Activated gamma-delta T cell (primary cell): ENCODE measurements at places on chromosomes 13 and 19.
A peak's percentile ranks its signal among the peaks of the same experiment; 100 is the strongest.

- peak; percentile 39 for DNase-seq
Measured at GRCh38 chr19:38514812-38515633, 81.5 kb downstream of the RYR1 start.

DNA sequence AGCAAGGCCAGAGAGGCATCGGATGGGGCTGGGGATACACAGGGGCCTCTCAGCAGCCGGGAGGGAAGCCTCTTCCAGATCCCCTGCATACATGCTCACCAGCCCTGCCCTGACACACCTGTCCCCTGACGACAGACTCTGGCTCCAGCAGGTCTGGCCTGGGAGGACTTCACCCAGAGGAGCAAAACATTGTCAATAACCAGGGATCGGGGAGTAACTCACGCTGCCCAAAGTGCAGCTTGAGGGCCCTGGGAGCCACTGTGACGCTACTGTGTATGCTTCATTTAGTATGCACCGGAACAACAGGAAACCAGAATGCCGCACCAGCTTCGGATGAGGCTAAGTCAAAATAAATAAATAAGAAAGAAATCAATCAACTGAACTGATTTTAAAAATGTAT is 12.4 kb upstream of the CD22 start:
- no peak for DNase-seq

GRCh38 chr19:17285415-17286135 is 3.9 kb downstream of the ANKLE1 start:
- DNase-seq = no peak

DNA sequence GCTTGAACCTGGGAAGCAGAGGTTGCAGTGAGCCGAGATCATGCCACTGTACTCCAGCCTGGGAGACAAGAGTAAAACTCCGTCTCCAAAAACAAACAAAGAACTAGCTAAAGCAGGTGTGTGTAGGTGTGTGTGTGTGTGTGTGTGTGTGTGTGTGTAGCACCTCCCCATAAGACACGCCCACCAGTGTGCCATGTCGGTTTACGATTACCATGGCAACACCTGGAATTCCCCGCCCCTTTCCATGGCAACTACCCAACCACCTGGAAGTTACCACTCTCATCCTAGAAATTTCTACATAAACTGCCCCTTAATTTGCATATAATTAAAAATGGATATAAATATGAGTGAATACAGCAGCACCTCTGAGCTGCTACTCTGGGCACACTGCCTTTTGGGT is 80.9 kb upstream of the ADGRE5 start:
- no peak for DNase-seq

GRCh38 chr13:110652231-110652730 is 36.9 kb downstream of the NAXD start:
- DNase-seq = no peak

DNA sequence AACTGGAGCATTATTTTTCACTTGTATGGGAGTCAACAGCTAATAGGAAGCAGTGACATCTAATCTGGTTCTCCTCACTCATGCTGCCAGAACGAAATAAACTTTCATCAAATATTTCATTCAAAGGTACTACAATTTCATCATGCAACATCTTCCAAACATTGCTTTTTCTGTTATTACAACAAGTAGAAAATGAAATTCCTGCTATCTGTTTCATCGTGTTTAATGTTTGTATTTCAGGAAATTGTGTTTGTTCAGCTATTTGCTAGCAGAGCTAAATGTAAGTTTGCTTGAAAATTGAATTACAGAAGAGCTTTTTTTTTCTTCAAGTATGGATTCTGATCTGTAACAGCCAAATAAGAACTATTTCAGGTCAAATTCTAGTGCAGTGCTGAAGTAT is 90.1 kb downstream of the SLITRK6 start:
- DNase-seq = no peak

GRCh38 chr19:17319473-17320238 is 10.3 kb downstream of the DDA1 start:
- DNase-seq = no peak

GRCh38 chr19:45798995-45799517 is 6.4 kb upstream of the DMWD start:
- no peak for DNase-seq

GRCh38 chr13:42991898-42992763 is at the start of gene EPSTI1:
TSS of gene EPSTI1 (minus strand) at chr13:42992241. CDS start at chr13:42992165, 76 bp downstream.
- peak; percentile 45 for DNase-seq

GRCh38 chr19:40223135-40223822 is 3.2 kb downstream of the CCNP start:
- no peak for DNase-seq

DNA sequence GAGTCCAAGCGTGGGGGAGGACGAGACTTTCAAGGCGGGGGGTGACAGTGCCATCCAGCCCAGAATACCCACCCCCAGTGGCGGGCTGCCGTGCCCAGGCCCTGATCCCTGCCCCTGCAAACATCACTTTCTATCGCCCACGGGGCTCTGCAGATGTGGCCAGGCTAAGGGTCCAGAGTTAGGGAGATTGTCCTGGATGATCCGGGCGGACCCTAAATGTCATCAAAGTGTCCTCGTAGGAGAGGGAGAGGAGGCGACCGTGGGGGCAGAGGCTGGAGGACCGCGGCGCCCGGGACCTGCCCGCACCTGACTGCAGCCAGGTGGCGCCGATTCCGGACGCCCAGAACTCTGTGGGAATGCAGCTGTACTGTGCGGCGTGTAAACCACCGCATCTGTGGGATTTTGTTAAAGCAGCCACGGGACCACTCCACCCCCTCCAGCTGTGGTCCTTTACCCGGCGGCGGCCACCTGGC is 32.4 kb downstream of the GJA3 start:
- DNase-seq = no peak

- DNase-seq = no peak
Measured at GRCh38 chr13:31965361-31966066, 66.1 kb upstream of the FRY start.

DNA sequence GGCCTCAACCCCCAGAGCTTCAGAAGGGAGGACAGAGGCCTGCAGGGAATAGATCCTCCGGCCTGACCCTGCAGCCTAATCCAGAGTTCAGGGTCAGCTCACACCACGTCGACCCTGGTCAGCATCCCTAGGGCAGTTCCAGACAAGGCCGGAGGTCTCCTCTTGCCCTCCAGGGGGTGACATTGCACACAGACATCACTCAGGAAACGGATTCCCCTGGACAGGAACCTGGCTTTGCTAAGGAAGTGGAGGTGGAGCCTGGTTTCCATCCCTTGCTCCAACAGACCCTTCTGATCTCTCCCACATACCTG is 969 bp upstream of the CEACAM5 start:
- no peak for DNase-seq

- no peak for DNase-seq
Measured at GRCh38 chr19:18795540-18795939, 4.4 kb upstream of the COMP start.

GRCh38 chr13:47892374-47892773 is 108.7 kb downstream of the SUCLA2 start:
- no peak for DNase-seq

GRCh38 chr13:96769874-96770273 is 224.4 kb downstream of the OXGR1 start:
- no peak for DNase-seq

DNA sequence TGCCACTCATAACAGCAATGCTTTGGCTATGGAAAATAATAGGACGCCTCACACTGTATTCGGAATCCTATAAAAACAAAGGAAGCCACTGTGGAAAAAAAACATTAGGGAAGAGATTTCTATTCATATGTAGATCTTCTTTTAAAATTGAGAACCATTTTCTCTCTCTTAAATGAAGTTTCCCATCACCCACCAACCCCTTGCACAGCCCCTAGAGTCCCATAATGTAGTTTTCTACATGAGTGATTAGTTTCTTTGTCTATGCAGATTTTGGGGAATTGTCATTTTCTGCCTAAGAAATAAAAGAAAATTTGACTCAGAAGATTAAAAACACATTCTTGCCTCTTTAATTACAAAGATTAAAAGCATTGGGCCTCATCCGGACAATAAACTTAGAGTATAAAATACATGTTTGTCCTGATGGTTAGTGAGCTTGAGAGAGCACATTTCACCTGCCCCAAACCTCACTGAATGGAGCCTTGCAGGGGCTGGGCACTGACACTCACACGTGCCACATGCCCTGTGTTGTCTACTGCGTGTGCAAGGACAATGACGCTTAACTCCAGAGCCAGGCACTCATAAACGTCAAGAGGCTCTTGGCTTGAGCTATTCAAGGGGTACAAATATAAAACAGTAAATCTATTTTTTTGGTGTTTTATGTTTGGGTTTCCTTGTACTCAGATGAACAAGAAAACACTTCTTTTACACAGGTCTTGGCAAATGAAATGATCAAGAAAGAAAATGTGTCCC is 40.0 kb upstream of the KL start:
- DNase-seq = no peak

DNA sequence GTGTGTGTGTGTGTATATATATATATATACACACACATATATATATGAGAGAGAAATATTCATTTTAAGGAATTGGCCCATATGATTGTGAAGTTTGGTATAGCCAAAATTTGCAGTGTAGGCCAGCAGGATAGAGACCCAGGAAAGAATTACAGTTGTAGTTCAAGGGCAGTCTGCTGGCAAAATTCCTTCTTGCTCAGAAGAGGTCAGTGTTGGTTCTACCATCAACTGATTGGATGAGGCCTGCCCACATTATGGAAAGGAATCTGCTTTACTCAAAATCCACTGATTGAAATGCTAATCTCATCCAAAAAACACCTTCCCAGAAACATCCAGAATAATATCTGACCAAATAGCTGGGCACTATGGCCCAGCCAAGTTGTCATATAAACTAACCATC is 24.0 kb downstream of the RNF6 start:
- DNase-seq = no peak

DNA sequence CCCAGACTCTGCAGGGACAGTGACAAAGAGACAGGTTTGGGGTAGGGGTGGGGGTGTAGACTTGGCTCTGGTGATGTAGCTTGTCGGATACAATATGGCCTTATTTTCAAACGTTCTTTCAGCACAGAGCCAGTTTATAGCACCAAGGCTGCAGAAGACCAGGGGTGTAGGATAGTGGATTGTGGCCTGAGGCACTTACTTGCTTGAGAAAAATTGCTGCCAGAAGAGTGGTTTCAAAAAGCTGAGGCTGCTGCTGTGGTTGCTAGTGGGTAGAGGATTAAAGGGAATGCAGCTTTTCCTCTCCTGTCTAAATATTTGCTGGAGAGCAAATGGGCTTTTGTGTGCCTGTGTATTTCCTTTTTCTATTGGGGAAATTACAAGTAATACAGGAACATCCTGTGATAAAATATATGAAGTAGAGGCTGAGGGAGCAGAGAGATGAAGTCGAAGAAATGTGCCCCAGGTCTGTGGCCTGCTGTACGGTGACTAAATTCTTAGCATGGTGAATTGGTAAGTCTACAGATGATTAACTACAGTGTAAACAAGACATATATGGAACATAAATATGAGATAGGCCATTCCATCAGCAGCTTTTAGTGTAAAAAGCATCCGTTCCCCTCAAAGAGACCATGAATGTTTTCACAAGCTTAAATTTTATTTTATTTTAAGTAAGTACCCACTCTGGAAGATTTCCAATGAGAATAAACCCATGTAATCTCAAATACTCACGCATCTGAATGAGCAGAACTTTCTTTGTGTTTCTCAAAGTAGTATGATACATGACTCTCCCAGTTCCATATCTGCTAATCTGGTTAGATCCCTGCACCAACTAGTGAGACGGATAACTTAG is 112.9 kb downstream of the LRCH1 start:
- DNase-seq = no peak

GRCh38 chr13:48144413-48145035 is 49.6 kb upstream of the MED4 start:
- no peak for DNase-seq

GRCh38 chr19:4533334-4533733 is 1.7 kb downstream of the PLIN5 start:
- DNase-seq = no peak

- no peak for DNase-seq
Measured at GRCh38 chr13:26480246-26480855, 77.1 kb upstream of the WASF3 start.

- DNase-seq = no peak
Measured at GRCh38 chr13:44300895-44301638, 72.6 kb upstream of the SERP2 start.

- no peak for DNase-seq
Measured at GRCh38 chr13:57632276-57633140, 964 bp downstream of the PCDH17 start.

DNA sequence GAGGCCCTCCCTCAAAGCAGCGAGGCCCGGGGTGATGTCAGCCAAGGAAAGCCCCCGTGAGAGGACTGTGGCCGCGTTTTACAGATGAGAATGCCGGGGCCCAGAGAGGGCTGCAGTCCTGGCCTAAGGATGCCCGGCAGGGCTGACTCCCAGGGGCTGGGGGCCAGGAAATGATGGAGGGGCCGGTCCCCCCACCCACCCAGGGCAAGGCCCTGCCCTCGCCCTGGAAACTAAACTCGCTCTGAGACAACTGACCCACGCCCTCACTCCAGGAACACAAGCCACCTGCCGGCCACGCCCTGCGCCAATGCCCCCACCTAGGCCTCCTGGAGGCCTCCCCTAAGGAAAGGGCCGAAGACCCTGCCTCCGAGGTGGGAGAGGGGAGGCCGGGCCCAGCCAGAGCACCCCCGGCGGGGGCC is 7.2 kb downstream of the ZBTB7A start:
- DNase-seq = no peak

- DNase-seq = no peak
Measured at GRCh38 chr13:73416093-73416492, 357.3 kb downstream of the KLF5 start.

- no peak for DNase-seq
Measured at GRCh38 chr13:54486421-54487166, 1458.0 kb downstream of the OLFM4 start.

DNA sequence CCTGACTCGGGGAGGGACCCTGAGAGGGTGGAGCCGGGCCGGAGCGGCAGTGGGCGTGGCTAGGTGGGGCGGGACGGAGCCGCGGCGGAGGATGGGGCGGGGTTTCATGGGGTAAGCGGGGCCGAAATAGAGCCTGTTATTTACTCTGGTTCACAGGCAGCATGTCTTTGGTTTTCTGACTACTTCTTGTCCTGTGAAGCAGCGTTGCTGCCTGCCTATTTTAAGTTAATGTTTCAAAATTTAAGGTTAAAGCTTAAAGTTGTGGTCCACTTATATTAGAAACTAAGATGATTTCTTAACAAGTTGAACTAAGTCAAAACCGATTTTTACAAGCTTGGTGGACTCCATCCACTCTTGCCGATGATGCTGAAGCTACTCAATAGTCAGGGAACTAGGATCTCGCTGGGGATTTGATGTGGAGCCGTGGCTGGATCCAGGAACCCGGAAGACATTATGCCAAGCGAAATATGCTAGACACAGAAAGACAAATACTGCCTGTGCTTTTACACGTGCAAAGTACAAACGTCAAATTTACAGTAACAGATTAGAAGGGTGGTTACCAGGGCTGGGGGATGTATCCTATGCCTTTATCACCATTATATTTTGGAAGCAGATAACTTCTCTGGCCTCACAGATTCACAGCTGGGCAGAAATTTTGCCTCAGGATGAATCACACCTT is 433 bp upstream of the ZNF616 start:
- DNase-seq = peak; percentile 92
